Osteocyte (in vitro differentiated cells): ENCODE measurements at places on chromosomes 5 and 9. TPM values are rescaled to one million over a fixed set of nuclear protein-coding genes. Genes with fewer than 3 reads are reported as not detected.

The SPINK6 gene
- total RNA-seq = not detected in 2 replicates

The GABRA6 gene
- not detected in 2 replicates for total RNA-seq

The RPL7A gene
- total RNA-seq = 1,770 and 1,772 TPM in 2 replicates

The CAPSL gene
- total RNA-seq = not detected in 2 replicates

DNA sequence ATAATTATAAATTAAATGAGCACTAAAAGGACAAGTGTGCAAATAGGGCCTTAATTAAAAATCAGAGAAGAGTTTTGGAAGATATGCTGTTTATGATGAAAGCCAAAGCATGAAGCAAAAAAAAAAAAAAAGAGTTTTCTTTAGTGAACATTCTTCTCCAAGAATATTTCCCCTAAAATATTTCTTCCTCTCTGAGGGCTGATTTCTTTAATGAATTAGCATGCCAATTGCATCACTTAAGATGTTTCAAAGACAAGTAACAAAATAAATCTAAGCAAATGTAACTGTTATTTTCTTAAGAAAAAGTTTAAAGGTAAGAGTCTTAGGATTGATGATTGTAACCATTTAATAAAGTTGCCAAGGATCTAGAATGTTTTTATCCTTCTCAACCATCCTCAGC is 81.6 kb upstream of the MPDZ start:
- no peaks in the 10 kb centered on the region for H3K36me3 ChIP-seq
- no peak for DNase-seq
- H3K4me3 ChIP-seq = no peak overlapping the region
- H3K4me1 ChIP-seq = peaks cover 19% of the 10 kb centered on the region
- H3K27ac ChIP-seq = no peak overlapping the region
- H3K27me3 ChIP-seq = peaks cover 3% of the 10 kb centered on the region

DNA sequence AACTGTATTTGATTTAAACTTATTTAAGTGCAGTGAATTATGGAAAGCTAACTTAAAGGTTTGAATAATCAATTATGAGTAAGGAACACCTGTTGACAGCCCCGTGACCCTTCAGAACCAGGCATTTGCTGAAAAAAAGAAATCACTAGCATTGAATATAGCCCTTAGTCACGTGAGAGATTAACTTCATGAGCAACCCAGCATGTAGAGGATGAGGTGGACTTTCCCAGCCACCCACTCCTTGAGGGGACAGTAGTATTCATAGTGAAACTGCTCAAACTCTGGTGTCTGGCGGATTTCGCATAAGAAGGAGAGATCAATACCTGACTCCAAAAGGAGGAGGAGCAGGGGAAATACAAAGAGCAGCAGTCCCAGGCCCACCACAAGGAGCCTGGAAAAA is 184.8 kb upstream of the RASEF start:
- no peaks in the 10 kb centered on the region for H3K27me3 ChIP-seq
- no peak overlapping the region for H3K27ac ChIP-seq
- no peak for DNase-seq

DNA sequence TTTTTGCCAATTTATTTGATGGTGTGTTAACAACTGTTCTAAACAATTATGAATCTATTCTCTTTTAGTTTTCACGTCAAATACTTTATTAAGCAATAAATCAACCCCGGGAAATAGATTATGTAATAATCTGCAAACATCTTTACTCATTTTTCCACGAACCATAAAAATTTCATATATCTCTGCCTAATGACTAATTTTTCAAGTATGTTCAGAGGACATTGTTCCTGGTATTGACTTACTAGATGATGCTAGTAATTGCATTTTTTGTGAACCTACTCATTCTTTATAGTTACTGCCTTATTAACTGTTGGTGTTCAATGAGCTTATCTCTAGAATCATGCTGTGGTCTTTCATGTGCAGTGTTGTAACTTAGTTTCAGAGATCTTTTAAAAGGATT is 41.0 kb upstream of the FBN2 start:
- peak overlapping the region; percentile 75 for H3K27ac ChIP-seq

DNA sequence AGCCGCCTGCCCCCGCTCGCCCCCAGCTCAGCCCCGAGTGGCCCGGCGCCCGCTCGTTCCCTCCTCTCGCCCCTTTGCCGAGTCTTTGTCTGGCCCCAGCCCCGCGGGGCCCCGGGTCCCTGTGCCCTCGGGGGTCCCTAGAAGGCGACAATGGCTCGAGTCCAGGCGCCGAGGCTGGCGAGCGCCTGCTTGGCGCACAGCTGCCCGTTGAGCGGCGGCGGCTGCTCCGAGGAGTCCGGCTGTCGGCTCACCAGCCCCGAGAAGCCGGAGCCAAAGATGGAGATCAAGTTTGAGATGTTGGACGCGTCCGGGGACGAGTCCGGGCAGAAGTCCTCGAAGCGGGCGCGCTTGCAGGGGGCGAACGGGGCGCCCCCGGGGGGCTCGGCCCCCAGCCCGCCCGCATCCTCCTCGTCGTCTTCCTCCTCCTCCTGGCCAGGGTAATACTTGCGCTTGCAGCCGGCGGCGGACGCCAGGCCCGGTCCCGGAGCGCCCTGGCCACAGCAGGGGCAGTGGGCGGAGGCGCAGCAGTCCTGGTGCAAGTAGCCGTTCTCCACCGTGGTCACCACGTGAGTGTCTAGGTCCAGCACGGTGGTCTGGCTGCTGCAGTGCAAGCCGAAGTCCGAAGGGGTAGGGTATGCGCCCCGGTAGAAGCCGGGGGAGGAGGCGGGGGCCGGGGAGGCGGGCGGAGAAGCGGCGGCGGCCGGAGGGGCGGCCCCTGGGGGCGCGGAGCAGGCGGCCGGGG is 1.2 kb downstream of the IER5L start:
- peaks cover 24% of the 10 kb centered on the region for H3K4me1 ChIP-seq
- H3K36me3 ChIP-seq = peaks cover 1% of the 10 kb centered on the region
- no peak for DNase-seq
- peak overlapping the region; percentile 88 for H3K4me3 ChIP-seq

GRCh38 chr9:131436376-131436775 is 42.5 kb downstream of the PRRC2B start:
- no peak for DNase-seq
- H3K4me1 ChIP-seq = peaks cover 40% of the 10 kb centered on the region
- no peaks in the 10 kb centered on the region for H3K27me3 ChIP-seq
- H3K36me3 ChIP-seq = peaks cover 62% of the 10 kb centered on the region
- H3K4me3 ChIP-seq = no peak overlapping the region
